MG63 (cell line): ENCODE measurements at places on chromosomes 3 and 15.

DNA sequence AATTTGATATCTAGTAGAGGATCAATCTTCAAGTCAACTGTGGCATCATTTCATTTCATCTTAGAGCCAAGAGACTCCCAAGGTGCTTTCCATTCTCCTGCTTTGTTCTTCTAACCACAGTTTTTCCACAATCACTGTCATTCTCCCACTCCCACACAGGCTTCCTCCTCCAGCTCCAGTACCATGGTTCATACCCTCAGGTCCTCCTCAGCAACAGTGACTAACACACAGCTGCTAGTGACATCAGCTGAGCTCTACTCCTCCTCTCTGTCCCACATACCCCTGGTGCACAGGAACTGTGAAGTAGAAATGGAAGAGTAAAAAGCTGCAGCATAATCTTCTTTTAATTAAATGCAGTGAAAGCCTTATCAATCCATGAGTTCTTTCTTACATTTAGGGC is 200.2 kb upstream of the DPH6 start:
- DNase-seq, result no peak

- no peak for DNase-seq
Observed at GRCh38 chr15:64847448-64847847, 5.7 kb downstream of the PLEKHO2 start.

DNA sequence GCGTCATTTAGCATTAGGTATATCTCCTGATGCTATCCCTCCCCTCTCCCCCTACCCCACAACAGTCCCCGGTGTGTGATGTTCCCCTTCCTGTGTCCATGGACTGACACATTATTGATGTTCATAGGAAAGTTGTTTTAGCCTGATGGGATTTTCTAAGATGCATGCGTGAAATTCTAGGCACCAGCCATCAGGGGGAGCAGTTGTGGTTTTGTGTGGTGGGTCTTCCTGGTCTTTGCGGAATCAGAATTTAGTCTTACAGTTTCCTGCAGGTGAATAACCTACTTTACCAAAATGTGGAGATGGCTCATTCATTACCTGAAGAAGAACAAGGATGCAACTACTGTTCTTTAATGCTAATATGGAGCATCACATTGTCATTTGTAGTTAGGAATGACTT is 455.0 kb upstream of the THBS1 start:
- DNase-seq, result no peak

DNA sequence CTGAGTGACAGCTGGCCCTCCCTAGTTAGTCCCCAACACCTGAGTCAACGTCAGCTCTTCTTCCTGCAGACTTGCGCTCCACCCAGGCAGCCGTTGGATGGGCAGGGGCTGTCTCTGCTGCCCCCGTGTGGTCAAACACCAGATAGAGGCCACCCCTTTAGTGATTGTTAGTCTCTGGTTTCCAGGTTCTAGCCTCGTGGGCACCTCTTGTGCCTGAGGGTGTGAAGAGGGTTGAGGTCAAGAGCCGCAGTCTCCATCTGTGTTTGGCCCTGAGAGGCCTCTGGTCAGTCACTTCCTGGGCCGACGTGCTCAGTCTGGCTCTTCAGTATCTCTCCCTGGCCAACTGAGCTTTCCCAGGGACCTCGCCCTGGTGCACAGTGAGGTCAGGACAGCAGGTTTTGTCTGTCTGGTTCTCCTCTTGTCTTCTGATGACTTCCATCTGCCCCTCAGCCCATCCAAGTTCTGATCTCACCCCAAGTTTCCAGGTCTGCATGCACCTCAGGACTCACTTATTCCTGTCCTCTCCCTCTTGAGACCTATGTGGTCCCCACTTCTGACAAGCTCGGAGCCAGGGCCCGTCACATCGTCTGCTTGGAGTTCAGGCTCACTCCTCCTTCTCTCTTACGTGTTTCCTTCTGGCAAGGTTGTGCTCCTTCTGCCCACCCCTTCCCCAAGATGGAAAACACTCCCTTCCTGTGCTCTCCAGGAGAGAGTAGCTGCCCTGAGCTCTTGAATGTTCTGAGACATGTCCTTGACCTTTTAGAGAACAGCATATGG is 20.9 kb downstream of the CD276 start:
- DNase-seq, result peak; percentile 33

DNA sequence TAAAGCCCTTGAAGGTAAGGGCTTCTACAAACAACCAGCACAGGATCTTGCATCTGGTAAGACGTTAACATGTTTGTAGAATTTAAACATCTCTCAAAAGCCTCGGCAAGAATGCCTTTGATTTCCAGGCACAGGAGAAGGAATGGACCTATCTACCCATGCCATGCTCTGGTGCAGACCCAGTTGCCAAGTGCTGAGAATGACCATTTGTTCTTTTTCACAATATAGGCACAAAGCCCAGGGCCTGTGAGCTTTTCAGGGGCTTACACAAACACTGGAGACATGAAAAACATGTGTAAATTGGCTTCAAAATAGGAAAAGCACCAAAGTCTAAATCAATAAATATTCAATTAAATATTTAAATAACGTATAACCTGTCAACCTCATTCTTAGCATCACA is 266.9 kb upstream of the TTC14 start:
- no peak for DNase-seq

GRCh38 chr3:8873740-8874139 is 89.5 kb downstream of the RAD18 start:
- DNase-seq, result no peak

- peak; percentile 95 for DNase-seq
Observed at GRCh38 chr3:45551214-45552010, 43.1 kb upstream of the LIMD1 start.

GRCh38 chr15:101277943-101278564 is 769 bp upstream of the SELENOS start:
- no peak for DNase-seq

DNA sequence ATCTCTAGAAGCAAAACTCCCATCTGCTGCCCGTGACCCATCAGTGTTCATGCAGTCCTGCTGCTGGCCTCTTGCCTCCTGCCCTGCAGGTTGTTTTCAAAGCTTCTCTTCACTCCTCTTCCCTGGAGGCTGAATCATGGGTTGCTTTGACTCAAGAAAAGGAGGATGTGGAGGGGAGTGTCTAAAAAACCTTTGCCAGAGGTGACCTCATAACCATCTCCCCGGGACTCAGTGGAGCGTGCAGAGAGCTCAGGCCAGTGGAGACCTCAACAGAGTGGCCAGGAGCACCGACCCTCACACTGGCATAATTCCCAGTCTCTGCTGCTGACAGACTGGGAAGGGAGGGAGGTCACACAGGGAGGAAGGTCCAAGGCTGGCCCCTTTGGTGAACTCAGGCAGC is 60.9 kb upstream of the ITGA11 start:
- peak; percentile 90 for DNase-seq

- no peak for DNase-seq
Observed at GRCh38 chr3:100288288-100288894, 27.6 kb downstream of the TBC1D23 start.

DNA sequence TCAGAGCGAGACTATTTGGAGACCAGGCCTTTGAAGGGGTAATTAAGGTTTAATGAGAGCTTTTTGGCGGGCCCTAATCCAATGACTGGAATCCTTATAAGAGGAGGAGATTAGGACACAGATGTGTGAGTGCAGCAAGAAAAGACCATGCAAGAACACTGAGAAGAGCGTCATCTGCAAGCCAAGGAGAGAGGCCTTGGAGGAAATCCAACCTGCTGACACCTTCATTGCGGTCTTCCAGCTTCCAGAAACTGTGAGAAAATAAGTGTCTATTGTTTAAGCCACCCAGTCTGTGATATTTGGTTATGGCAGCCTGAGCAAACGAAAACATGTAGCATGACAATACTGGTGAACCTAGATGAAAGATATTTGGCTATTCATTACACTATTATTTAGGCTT is 23.0 kb upstream of the MUSTN1 start:
- DNase-seq, result no peak

DNA sequence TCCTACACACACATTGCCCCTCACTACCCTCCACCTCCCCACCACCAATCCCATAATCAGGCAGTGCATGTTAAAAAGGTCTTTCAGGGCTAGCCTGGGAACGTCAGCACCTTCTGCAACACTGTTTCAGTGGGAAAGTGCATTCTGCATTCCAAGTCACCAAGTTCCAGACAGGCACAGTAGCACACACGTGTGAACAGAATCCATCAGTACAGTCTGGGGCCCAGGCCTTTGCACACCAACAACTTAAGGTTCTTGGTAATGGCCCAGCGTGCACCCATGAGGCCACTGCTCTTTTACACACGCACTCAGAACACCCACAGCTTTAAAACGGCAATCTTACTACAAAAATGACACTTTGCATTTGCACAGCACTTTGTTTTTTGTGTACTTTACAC is 1.2 kb downstream of the ANXA2 start:
- no peak for DNase-seq

DNA sequence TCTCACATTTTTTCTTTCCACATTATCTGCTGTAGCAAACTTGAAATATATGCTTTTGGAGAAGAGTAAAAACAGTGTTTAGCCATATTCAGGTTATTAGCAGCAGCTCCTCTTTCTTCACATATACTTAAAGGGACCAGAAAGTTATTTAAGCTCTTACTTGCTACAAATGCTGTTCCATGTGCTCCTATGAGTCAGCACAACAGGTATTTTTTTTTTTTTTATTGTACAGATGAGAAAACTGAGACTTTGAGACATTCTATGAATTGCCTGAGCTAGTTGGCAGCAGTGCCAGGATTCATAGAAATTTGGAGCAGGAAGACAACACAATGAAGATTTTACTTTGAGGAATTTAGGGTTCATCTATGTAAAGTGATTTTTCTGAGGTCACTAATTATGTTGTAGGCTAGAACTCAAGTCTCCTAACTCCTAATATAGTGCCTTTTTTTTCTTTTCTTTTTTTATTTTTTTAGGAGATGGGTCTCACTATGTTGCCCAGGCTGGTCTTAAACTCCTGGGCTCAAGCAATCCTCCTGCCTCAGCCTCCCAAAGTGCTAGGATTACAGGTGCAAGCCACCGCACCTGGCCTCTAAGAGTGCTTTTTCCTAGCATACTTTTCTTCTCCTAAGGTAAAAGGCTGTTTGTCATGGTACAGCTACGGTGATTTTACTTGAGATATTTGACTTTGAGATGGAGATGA is 23.6 kb downstream of the SETD5 start:
- DNase-seq, result no peak

GRCh38 chr3:62936626-62937254 is 61.5 kb upstream of the CADPS start:
- no peak for DNase-seq

DNA sequence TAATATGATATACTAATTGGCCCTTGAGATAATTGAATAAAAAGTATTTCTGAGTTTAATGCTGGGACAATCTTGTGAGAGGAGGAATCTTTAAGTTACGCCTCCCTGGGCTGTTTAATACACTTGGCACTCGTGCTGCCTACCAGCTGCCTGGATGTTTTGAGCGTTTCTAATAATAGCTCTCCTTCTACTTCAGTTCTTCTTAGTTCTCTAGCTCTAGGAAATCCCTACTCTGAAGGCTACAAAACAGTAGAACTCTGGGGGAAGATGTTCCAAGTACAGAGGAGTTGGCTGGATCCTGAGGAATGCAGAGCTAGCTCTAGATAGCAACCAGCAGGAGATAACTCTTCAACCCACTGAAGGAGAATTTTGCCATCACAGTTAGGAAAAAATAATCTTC is 3.5 kb downstream of the NAALADL2 start:
- no peak for DNase-seq

- no peak for DNase-seq
Observed at GRCh38 chr3:37763309-37763708, 98.4 kb upstream of the CTDSPL start.

- DNase-seq, result no peak
Observed at GRCh38 chr15:23561914-23562313, 3.6 kb upstream of the MKRN3 start.

- DNase-seq, result no peak
Observed at GRCh38 chr15:55257938-55258337, 31.7 kb downstream of the RAB27A start.

- peak; percentile 53 for DNase-seq
Observed at GRCh38 chr3:139574026-139574947, 34.7 kb upstream of the RBP1 start.

GRCh38 chr3:159429702-159430101 is 558.9 kb upstream of the IL12A start:
- DNase-seq, result no peak

DNA sequence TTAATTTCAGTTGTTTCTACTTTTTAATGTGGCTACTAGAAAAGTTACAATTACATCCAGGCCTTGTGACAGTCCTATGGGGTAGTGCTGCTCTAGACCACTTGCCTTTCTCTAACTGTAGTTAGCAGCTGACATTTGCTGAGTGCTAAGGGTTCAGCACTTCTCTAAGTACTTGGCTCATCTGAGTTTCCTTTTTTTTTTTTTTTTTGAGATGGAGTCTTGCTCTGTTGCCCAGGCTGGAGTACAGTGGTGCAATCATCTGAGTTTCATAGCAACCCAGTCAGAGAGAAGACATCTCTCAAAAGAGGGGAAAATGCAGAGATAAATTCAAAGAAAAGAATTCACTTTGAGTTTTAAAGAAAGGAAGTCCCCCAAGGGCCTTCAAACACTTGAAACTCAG is 130.8 kb downstream of the MYLK start:
- DNase-seq, result no peak
